ENCODE measurements at places on chromosomes 4 and X. TPM values are rescaled to one million over a fixed set of nuclear protein-coding genes. Genes with fewer than 3 reads are reported as not detected.

The SPANXC gene
- polyA plus RNA-seq, result not detected

The SYN1 gene
- 0.10 TPM for polyA plus RNA-seq

The BEX1 gene
- 0.09 TPM for polyA plus RNA-seq

The DUSP9 gene
- polyA plus RNA-seq, result 0.59 TPM

The MAGEB17 gene
- polyA plus RNA-seq, result not detected

The SH3D19 gene
- 15.8 TPM for polyA plus RNA-seq

The CXCL1 gene
- 25.3 TPM for polyA plus RNA-seq

The PWWP3B gene
- 0.07 TPM for polyA plus RNA-seq

The BEX3 gene
- 124 TPM for polyA plus RNA-seq
